ENCODE measurements at places on chromosomes 6 and 20.

DNA sequence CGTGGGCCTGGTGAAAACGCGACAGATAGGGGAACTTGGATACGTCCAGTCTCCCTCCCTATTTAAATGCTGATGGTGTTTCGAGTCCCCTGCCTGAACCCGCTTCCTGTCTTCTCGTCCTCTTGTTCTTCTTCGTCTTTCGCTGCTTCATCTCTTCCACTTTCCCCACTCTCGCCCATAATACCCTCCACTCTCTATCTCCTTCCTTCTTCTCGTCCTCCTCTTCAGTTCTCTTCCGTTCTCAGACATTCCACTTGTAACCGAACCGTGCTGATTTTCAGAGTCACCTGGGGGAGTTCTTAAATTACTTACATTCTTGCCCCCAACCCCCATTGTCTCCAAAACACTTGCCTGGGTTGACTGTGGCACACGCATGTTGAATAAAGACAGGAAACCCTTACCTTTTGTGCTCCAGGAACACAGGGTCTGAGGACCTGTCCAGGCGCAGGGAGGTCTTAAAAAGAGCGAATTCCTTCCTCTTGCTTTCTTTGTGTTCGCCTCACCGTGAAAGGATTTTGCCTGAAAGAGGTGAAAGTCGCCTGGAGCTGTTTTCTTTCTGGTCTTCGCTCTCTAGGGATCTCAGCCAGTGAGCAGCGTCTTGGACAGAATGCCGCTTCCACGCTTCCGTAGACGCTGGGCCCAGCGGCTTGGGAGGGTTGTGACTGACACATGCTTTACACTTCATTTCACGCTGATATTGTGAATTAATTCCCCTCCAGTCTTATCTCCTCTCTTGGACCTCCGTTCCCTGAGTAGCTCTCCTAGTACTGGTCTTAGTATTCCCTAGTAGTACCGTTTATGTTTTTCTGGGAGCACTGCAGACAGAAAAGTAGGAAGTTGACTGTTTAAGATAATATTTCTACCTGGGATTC lies 184.0 kb downstream of the GPX5 start:
- DNase-seq, result no peak

- DNase-seq, result no peak
Observed at GRCh38 chr6:42086046-42087035, 36.0 kb downstream of the TAF8 start.

DNA sequence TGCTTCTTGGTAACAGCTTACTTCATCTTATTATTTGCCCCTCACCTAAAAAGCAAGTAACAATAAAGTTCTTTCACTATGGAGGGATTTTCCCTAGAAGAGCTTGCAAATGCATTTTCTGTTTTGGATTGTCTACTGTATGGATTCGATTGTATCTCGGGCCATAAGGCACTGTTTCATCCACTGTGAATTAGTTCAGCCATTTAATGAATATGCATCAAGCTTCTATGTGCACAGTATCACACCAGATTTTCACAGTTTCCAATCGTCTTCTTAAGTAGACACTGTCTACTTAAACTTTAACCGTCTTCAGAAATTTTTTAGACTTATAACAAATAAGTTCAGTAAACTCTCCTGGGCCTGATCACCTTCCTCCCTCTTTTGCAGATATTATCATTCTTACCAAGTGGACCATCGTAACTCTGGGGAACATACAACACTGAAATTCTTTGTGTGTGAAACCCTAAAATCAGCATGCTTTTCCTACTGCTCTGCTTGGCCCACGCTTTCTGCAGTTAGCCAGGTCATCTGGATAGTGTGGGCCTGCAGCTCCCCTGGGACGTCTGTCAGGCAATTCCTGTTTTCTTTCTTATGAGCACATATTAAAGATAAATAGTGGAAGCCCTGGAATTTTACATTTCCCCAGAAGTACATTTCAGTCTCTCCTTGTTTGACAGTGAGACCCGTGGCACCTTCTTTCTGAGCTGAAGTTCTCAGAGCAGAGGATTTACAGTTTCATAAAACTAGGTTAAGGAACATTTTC lies 136.5 kb upstream of the PDE10A start:
- no peak for DNase-seq

DNA sequence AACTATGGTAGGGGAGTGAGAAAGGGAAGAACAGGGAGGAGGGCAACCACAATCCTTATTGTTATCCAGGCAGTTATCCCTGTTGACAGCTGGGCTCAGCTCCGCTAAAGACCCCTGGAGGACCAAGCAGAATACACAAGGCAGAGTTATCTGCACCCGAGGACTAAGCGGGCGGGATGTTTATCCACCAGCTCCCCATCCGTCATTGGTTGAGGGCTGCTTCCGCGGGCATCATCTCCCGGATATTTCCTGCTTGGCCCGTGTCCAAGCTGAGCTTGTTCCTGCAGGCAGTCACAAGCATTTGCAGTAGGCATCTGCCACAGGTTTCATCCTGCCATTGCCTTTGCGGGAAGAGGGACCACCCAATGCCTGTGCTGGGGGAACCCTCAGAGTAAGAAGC lies 102.1 kb downstream of the DLGAP4 start:
- no peak for DNase-seq

- DNase-seq, result no peak
Observed at GRCh38 chr20:24970754-24971153, 21.7 kb downstream of the CST7 start.

GRCh38 chr6:18326001-18326400 lies 61.1 kb upstream of the RNF144B start:
- DNase-seq, result no peak

- no peak for DNase-seq
Observed at GRCh38 chr6:168152306-168152963, 73.4 kb upstream of the FRMD1 start.

DNA sequence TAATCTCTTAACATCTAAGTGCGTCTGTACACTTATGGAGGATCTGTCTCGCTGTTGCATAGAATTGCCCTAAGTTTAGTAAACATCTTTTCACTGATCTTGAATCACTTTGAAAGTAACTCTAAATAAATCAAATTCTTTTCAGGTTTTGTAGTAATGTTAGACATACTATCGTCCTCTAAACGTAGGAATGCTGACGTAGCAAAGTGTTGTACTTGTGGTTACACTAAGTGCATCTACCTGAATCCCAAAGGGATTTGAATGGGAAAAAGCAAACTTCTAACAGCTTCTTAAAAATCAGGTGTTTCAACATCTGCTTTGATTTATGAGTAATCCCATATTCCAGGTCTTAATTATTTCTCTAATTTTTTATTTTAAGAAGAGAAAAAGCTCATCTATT lies 49.8 kb downstream of the MAP7 start:
- DNase-seq, result no peak

- DNase-seq, result no peak
Observed at GRCh38 chr20:11173916-11174315, 500.1 kb upstream of the JAG1 start.

DNA sequence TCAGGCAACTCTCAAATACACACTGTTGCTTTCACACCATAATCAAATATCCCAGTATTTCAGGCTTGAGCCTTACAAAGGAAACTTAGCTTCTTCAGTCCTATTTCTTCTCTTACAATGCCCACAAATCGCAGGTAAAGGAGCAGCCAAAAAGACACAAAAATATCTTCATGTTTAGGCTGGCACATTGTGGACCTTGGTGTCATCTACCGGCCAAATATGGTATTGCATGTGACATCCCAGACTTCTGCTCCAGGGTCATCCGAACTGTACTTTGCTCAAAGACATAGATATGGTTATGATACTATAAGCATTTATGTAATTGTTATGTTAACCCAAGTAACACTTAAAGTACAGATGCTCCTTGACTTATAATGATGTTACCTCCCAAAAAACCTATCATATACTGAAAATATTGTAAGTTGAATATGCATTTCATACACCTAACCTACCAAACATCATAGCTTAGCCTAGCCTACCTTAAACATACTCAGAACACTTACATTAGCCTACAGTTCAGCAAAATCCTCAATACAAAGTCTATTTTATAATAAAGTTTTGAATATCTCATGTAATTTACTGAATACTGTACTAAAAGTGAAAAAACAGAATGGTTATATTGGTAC lies 4.6 kb downstream of the OR2H2 start:
- DNase-seq, result no peak

- DNase-seq, result no peak
Observed at GRCh38 chr6:81759782-81760181, 7.3 kb upstream of the TENT5A start.

Measured in NCI-H524 treated with DMSO at 0.1 percent for 48 hours (cell line).